ENCODE measurements at places on chromosomes 6 and 20.

DNA sequence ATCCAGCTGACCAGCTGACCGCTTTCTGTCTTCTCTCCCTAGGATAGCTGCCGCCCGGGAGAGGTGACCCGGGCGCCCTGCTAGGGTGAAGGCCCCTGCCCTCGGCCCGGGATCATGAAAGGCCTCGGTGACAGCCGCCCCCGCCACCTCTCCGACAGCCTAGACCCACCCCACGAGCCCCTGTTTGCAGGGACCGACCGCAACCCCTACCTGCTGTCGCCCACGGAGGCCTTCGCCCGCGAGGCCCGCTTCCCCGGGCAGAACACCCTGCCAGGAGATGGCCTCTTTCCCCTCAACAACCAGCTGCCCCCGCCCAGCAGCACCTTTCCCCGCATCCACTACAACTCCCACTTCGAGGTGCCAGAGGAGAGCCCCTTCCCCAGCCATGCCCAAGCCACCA lies 109.7 kb upstream of the MYL9 start:
- no peak for DNase-seq

DNA sequence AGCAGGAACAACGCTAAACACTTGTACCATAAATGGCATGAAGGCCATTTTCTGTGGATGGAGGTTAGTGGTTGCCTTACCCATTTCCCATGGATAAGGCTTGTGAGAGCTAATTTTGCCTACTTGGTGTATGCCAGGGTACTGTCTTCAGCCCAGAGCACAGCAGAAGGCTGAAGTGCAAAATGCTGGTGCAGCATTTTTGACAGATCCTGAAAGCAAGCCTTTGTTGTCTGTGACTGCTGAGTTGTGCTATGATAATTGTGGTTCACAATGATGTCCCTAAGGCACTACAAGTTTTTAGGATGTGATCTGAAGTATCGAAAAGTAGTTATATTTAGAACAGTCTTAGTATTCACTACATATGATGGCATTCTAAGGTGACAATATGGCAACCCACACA lies 14.7 kb upstream of the HMGN3 start:
- DNase-seq = no peak

DNA sequence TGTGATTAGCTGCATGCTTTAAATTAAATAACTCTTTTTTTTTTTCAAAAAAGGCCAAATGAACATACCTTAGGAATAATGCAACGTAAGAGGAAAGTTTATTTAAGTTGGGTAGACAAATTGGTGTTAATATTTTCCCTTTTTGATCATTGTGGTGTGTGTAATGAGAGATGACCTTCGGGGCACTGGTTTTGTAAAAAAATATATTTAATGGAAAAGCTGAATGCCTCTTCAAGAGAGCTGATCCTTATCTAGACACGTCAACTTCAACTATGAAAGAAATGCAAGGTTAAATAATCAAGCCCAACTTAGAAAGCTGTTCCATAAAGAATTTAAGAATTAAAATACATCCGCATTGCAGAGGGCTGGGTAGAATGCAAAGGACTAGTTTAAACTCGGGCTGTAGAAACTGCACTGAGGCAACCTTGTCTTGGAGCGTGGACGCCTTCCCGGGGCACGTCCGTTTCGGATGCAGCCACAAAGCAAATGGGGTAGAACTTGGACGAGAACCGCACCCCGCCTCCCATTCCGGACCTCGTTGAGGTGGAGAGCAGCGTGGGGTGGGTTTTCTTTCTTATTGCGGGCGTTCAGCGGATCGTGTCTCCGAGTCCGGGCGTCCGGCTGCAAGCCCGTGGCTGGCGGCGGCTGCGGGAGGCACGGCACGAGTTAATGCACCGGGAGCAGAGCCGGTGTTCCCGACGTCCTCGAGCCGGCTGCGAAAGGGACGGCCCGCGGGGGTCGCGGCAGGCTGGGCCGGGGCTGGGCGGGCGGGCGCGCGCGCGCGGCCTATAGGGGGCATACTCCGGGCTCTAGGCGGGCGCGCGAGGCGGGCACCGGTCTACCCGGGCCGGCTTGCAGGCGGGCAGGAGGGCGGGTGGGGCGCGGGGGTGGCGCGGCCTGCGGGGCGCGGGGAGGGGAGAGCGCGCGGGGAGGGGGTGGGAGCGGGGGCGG lies 1.9 kb downstream of the JARID2 start:
- DNase-seq = peak; percentile 71

DNA sequence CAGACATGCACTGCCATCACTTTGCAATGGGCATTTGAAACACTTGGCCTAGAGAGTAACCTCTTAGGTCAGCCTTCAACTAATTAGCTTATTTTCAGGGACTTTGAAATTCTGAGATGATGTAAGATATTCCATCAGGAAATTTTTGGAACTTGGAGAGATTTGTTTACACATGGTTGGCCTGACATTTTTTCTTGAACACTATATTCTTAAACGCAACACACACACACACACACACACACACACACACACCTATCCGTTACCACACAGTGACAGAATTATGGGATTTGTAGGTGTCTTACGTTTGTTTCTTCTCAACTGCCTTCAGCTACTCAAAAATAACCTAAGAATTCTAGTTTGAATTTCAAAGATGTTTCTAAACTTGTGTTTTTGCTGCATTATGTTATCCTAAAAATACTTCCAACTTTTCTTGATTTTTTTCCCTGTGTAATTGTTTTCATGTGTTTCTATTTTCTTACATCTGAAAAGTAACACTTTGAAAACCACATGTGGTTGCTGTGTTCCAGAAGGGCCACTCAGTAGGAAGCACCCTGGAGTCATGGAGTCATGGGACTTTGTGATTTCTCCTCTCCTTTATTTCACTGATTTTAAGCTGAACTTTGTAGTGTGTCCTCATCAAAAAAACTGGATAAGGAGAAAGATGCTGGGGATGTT lies 31.9 kb downstream of the MARCKS start:
- DNase-seq = no peak

DNA sequence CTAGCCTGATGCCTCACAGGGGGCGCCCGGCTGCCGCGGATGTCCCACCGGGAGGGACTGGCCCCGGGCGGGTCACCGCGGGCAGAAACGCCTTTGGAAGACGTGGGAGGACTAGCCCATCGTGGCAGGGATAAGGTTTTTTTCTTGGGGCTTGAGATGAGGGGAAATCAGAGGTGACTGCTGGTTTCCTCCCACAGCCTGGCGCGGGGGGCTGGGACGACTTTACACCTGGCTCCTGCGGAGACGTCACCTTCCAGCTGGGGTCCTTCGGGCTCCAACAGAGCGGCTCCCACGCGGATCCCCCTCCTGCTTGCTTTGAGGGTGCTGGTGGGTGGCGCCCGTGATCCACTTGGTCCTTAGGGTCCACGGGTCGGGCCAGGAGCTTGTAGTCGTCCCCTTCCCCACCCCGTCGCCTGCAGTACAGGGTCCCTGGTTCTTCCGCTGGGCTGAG lies 11.4 kb downstream of the ULBP3 start:
- DNase-seq = no peak

- no peak for DNase-seq
Observed at GRCh38 chr20:38581013-38581412, at the start of gene ADIG. TSS of gene ADIG (plus strand) at chr20:38581197. CDS start at chr20:38581251, 54 bp downstream.

- peak; percentile 61 for DNase-seq
Observed at GRCh38 chr6:84033523-84034451, at the start of gene MRAP2. TSS of gene MRAP2 (plus strand) at chr6:84033772. CDS start at chr6:84055319, 21,547 bp downstream.

DNA sequence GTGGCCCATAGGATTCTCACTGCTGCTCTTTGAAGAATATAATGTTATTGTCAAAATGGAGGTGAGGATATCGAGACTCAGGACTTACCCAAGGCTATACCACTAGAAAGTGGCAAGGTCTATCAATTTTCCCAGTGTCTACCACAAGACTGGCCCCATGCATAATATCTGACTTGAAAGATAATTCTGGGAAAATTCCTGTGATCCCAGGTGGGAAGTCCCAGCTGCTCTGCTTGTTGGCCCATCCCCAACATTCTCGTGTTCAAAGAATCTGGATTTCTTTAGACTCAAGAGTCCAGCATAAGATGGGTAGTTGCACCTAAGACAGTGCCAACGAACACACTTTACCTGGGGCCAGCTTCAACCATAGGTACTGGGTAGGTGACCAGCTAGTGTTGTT lies 120.7 kb upstream of the DTNBP1 start:
- DNase-seq = no peak

DNA sequence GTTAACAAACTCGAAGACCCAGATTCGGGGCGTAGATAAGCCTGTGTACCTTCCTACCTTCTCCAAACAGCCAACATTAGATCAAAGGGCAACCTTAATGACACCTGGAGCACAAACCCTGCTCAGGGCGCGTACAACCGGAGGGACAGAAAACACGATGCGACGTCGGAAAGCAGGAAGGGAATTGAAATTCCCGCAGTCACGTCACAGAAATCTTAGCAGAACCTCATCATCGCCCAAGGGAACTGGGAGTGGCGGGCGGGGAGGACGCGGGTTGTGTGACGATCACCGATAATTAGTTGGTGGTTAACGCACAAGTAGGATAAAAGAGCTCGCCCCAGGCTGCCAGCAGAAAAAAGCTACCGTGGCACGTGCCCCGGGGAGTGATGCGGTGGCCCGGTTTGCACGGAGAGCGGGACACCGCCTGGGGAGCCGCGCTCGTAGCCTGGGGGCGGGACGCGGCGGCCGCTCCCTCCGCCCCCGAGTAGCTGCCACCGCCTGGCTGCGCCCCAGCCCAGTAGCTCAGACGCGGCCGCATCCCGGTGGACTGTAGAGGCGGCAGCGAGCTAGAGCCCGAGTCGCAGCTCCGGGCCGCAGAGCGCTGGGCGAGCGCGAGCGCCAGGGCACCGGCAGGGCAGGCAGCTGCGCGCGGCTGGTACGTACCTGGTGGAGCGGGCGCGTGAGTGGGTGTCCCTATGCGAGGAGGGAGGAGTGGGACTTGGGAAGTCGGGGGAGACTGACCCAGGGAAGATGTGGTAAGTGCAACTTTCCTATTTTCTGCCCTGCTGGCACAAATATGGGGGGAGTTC lies at the start of gene PKIB:
Gene PKIB (plus strand): TSS at position 525 of the 809 bp plus-strand sequence. CDS start 107,390 bp downstream, outside the sequence.
- peak; percentile 71 for DNase-seq

- DNase-seq = peak; percentile 30
Observed at GRCh38 chr6:27176523-27177484, 70.7 kb upstream of the PRSS16 start.

GRCh38 chr6:158825951-158826306 lies 6.8 kb upstream of the EZR start:
- DNase-seq = no peak

GRCh38 chr6:16619777-16620176 lies 141.5 kb downstream of the ATXN1 start:
- no peak for DNase-seq

- no peak for DNase-seq
Observed at GRCh38 chr6:67265996-67266921, 1368.8 kb upstream of the ADGRB3 start.
